ENCODE measurements at places on chromosomes 6 and 20.

DNA sequence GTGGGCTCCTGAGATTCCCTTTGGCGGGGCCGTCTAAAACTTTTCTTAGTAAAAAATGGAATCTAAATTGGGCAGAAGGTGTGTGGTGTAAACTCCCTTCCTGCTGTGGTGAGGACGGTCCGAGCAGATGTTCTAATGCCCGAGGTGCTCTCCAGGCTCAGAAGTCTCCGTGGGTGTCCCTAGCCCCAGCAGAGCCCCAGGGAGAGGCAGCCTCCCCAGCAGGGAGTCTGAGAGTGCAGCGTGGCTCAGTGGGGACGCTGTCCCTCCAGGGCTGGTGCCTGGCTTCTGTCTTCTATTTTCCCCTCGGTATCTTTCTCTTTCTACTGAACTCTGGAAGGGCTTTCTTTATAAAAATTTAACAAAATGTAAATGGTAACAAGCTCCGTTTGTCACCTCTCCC is 208.2 kb downstream of the SMOC2 start:
- no peak for DNase-seq

GRCh38 chr6:110332281-110332680 is 25.9 kb downstream of the METTL24 start:
- no peak for DNase-seq

GRCh38 chr20:3889489-3890397 is 556 bp downstream of the PANK2 start:
- peak; percentile 72 for DNase-seq

GRCh38 chr20:36521526-36521925 is 19.8 kb upstream of the MYL9 start:
- DNase-seq = no peak

- DNase-seq = no peak
These were observed 104.0 kb upstream of the SIRPG start for GRCh38 chr20:1761598-1761997.

GRCh38 chr6:13357551-13358075 is 29.3 kb upstream of the TBC1D7 start:
- DNase-seq = no peak

- no peak for DNase-seq
These were observed 89.4 kb downstream of the JAG1 start for GRCh38 chr20:10584371-10584770.

GRCh38 chr20:45581702-45582101 is 2.6 kb upstream of the WFDC8 start:
- no peak for DNase-seq

- DNase-seq = no peak
These were observed 30.3 kb upstream of the MAPK13 start for GRCh38 chr6:36099869-36100483.

DNA sequence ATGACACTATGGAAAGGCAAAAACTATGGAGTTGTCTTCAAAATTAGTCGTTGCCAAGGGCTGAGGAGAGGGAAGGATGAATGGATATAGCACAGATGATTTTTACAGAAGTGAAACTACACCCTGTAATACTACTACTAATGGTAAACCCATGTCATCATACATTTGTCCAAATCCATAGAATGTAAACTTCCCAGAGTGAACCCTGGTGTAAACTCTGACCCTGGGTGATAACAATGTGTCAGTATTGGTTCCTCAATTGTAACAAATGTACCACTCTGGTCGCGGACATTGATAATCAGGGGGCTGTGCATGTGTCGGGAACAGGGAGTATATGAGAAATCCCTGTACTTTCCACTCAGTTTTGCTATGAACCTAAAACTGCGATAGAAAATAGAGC is 72.2 kb downstream of the CNBD2 start:
- no peak for DNase-seq

DNA sequence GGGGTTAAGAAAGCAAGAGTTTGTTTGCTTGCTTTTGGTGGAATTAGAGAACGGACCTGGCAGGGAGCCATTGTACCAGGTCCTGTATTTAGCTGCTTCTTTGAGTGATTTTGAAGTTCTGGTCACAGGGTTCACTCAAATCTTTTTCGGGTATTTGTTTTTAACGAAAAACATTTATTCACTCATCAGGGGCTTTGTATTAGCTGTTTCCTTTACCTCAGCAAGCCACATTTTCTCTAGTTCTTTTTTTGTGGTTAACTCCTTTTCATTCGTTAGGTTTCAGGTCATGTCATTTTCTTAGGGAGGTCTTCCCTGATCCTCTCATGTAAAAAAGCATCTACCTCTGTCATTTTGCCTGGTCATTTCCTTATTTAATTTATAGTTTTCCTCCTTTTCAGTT is 1502.2 kb downstream of the GRIK2 start:
- DNase-seq = no peak

DNA sequence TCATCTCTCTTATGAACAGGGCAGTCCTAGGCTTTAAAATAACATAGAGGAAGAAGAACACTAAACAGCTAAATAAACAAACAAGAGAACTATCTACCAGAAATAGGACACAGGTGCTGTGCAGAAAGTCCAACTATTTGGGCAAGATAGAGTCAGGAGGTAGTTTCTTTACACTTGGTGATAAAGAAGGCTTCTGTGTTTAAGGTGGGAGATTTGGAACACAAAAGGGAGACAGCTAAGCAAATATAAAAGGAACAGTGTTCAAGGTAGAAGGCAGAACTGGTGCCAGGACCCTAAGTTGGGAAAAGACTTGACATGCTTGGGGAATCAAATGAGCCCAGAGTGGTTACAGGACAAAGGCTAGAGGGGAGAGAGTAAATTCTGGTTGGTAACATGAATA is 110.5 kb downstream of the MANEA start:
- no peak for DNase-seq

DNA sequence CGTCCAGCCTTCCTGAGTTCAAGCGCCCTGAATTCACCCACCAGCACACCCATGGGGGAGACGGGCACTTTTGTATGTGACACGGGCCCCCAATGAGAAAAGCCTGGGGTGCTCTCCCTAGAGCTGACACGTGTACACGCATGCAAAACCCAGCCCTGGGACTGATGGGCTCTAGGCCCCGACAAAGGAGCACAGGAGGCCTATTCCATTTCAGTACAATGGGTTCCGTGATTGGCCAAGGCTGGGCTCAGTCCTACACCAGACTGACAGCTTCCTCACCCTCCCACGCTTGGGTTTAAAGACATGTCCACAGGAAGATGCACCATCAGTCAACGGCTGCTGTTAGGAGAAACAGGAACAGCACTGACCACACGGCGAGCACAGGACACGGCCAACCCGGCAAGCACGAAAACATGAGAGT is 8.8 kb downstream of the ZBTB46 start:
- DNase-seq = no peak

DNA sequence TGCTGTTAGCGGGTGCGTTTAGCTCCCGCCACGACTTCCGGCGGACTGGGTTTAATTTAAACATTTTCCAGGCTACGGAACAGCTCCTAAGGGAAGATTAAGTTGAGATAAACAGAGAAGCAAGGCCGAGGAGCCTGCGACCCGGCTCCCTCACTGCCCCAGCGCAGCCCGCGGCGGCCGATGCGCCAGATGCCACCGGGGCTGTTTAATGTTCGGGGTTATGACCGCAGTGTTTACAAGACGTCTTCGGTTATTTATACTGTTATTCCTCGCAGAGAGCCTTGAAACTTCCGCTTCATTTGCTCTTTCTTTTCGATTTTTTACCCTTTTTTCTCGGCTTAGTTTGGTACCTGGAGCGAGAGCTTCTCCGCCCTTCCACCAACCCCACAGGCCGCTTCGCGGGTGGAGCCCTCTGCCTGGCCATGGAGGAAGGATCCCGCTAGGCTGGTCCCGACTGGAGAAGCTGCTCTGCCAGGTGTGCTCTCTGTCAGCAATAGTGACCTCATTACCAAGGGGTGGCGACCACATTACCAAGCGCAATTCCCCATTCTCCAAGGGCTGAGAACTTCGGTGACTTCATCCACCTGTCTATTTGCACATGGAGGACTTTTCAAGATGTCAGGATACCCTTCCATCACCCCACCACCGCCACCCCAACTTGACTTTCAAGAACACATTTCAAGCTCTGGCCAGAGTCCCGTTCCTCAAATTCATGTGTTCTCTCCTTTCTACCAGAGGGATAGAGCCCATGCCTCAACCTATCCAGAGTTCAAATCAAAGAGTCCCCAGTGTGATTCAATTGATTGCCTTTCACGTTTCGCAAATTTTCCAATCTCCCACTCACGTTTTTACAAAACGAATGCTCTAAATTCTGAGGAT is 4.1 kb downstream of the TCF21 start:
- DNase-seq = no peak

DNA sequence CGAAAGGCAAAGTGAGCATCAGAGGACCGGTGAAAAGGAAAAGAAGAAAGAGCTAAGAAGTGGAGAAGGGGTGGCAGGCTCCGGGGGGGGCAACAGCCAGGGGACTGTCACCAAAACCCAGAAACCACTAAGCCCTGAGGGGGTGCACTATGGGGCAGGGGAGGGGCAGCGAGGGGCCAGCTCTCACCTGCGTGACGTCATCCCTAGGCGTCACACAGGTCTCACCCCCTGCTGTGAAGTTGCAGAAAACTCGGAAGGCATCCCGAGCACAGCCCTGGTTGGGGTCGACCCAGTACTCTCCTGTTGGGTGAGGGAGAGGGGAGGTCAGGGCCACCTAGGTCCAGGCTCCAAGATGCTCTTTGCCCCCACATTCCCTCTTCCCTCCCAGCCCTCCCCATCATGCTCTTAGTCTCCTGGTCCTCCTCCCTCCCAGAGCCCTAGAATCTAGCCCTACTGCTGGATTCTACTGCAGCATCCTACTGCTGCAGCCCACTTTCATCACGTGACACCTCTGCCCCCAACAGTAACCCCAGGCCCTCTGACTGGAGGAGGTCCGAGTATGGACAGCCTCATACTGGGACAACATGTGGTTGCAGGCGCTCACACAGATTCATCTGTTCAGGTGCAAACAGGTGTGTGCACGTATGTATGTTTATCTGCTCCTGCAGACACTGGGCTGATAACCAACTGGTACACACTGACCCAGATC is 27.4 kb downstream of the COL11A2 start:
- no peak for DNase-seq

Measured in stimulated activated naive CD8-positive, alpha-beta T cell treated with anti-CD3 and anti-CD28 coated beads, Interleukin-15, Interleukin-2, amounts not matched to agents 100 U/mL and 50 U/mL, for 24 hours (primary cell).